Activated T-cell treated with anti-CD3 and anti-CD28 coated beads, Interleukin-2, amount 50 U/mL, for 4 hours (primary cell): ENCODE measurements at places on chromosomes 2 and 18. TPM values are rescaled to one million over a fixed set of nuclear protein-coding genes. Genes with fewer than 3 reads are reported as not detected.
A peak's percentile ranks its signal among the peaks of the same experiment; 100 is the strongest.

MPP4 gene
- not detected for total RNA-seq

- no peak for DNase-seq
These were observed 94.8 kb upstream of the LTBP1 start for GRCh38 chr2:32851777-32852439.

- peak; percentile 57 for DNase-seq
These were observed 66.9 kb upstream of the ZNG1B start for GRCh38 chr2:113370478-113371091.

AFF3 gene
- 2.2 TPM for total RNA-seq
